CD4-positive, alpha-beta T cell treated with Interleukin-17A for 1 hour (primary cell): ENCODE measurements at places on chromosomes 2 and 18.

- DNase-seq: no peak
These were observed 94.1 kb downstream of the BCL2 start for GRCh38 chr18:63225434-63225833.

DNA sequence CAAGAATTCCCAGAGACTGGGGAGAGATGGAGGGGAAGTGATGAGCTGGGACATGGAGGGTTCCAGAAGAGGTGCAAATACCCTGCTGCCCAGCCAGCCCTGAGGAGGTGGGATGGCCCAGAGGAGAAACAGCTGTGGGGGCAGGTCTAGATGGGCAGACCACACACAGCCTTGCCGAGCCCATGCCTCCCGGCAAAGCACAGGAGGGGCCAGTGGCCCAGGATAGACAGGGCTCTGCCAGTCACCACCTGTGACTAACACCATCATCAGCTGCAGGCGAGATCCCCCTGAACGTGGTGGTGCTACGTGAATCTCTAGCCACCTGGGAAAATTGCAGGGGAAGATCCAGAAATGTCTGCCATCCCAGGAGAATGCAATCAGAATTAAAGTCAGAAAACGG lies 39.4 kb downstream of the SCTR start:
- no peak for DNase-seq

DNA sequence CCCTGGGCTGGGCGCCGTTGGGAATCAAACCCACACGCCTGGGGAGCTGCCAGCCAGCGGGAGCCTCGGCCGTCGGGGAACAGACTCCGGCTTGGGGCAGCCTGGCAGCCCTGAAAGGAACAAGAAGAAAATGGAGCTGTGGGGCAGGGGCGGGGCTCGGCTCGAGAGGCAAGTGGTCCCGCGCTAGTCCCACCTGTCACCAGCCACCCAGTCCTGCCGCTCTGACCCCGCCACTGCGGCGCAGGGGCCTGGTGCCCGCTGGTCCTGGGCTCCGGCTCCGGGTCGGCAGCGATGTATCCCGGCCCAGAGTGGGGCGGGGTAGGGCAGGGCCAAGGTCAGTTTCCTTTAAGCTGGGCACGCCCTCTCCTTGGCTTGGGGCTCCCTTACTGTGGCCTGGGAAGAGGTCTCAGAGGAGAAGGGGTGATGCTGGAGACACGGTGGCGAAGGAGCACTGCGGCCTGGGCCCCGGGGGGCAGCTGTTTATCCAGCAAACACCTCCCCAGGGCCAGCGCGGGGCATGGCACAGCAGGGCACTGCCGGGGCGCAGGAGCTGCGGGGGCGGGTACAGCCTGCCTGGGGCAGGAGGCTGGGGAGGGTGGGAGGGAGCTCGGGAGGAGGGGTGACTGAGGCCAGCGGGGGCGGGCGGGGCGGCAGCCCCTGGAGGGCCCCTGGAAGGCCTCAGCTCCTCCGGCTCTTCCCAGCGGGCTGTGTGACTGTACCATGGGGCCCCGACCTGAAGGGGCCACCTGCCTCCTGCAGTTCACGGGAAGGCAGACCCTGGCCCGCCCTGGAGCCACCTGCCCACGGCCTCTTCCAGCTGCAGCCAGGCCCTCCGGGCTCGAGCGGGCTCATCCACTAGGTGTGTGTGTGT lies 15.6 kb downstream of the ODC1 start:
- DNase-seq: no peak

- DNase-seq: no peak
These were observed 5.7 kb downstream of the SMC6 start for GRCh38 chr2:17747684-17748452.

GRCh38 chr2:16661526-16661925 lies 4.1 kb downstream of the CYRIA start:
- no peak for DNase-seq

DNA sequence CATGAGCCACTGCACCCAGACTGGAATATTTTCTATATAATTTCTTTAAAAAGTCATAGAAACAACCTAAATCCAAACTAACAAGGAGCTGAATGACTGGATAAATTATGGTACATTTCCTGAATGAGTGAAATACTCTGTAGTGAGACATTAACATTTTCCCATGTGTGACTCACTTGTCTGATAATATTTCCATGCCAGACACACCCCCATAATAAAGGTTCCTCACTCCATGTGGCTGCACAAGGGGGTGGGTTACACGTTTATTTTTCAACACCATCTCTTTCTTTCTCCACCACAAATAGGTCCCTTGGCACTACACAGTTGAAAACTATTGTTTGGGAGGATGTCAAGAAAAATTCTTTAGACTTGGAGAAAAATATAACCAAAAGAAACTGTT lies 266.3 kb upstream of the LYPD1 start:
- no peak for DNase-seq

DNA sequence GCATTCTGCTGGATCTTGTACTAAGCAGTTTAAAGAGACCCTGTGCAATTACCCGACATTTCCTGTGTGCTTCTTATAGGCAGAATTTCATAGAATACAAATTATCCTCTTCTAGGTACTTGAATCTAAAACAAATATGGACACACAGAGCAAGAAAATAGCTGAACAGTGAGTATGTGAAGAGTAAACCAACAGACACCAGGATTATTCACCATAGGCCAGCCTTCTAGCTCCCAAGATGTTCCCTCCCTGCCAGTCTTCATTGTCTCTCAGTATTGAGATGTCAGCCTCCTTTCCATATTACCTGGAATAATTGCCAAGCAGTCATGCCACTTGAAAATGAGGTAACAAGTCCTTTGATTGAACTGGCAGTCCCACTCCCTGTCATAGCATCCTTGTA lies 187.1 kb downstream of the PTPRM start:
- DNase-seq: no peak

- no peak for DNase-seq
These were observed 105.0 kb upstream of the ZFP36L2 start for GRCh38 chr2:43331422-43331821.

DNA sequence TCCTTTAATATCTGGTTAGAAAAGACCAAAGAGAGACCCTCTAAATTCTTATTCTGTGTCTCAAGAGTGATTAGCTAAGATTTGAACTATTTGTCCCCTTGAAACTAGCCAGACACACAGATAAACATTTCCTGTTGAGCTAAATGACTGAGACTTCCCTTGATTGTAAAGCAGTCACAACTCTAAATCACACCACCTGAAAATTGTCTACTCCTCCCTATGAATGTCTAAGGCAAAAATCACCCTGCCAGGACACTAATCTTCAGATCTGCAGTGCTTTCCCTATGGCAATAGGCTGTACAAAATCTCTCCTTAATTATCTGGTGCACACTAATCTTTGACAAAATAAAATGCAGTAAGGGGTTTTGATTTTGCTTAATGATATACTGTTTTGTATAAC lies 200.5 kb upstream of the GULP1 start:
- DNase-seq: no peak

DNA sequence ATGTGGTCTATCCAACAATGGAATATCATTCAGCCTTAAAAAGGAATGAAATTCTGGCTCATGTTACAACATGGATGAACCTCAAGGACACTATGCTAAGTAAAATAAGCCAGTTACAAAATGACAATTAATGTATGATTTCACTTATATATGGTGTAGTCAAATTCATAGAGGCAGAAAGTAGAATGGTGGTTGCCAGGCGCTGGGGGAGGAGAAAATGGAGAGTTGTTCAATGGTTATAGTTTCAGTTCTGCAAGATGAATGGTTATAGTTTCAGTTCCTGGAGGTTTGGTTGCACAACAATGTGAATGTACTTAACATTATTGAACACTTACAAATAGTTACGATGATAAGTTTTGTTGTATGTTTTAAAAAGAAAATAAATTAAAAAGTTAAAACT lies 79.2 kb upstream of the IL1R2 start:
- no peak for DNase-seq

DNA sequence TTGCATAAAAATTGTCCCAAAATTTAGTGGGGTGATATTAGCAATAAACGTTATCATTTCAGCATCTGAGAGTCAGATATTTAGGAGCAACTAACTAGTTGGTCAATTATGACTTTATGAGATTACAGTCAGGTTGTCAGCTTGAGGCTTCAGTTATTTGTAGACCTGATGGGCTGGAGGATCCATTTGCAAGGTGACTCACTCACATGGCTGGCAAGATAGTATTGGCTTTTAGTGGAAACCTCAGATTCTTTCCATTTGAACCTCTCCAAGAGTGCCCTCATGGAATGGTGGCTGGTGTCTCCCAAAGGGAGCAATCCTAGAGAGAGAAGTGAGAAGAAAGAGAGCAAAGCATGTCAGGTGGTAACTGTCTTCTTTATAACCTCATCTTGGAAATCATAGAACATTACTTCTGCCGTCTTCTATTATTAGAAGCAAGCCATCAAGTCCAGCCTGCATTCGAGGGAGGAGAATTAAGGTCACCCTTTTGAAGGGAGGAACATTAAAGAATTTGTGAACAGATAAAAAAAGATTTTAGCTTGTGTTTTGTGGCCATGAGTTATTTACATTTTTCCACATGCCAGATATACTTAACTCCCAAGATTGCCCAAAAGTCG lies 92.5 kb downstream of the HAUS1 start:
- DNase-seq: no peak

- no peak for DNase-seq
These were observed 102.3 kb downstream of the SGPP2 start for GRCh38 chr2:222526480-222527277.

- DNase-seq: no peak
These were observed 2.3 kb upstream of the PLEK start for GRCh38 chr2:68362749-68363148.

DNA sequence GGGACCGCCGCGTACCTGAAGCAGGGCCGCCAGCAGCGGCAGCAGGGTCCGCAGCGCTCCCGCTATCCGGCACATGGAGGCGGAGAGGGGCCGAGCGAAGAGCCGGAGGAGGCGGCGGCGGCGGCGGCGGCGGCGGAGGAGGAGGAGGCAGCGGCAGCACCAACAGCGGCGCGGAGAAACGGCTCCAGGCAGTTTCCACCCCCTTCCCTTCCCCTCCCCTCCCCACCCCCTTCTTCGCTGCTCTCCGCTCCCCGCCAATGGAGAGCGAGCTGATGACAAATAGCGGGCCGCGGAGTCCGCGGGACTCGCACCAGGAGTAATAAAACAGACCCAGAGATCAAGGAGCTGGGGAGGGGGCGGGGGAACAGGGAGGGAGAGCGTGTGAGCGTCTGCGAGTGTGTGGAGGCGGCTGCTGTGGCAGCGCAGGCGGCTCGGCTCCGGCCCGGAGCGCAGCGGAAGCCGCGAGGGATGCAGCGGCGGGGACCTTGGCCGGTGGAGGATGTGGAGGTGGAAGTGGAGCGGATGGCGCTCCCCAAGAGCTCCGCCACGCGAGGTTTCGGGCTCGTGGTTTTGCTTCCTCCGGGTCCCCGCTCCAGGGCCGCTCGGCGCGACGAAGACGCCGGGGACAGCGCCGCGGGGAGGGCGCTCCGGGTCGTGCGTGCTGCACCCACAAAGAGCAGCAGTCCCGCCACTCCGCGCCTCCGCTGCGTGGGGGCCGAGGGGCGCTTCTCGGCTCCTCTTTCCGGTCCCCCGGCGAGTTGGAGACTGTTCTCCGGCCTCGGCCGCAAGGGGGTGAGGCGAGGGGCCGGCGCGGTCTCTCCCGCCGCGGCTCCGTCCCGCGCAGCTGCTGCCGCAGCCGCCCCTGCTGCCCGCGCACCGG lies at the start of gene CDH2:
CDH2 (minus strand) TSS at position 183 of the 880 bp plus-strand sequence; CDS start at position 75, 108 bp downstream.
- no peak for DNase-seq

DNA sequence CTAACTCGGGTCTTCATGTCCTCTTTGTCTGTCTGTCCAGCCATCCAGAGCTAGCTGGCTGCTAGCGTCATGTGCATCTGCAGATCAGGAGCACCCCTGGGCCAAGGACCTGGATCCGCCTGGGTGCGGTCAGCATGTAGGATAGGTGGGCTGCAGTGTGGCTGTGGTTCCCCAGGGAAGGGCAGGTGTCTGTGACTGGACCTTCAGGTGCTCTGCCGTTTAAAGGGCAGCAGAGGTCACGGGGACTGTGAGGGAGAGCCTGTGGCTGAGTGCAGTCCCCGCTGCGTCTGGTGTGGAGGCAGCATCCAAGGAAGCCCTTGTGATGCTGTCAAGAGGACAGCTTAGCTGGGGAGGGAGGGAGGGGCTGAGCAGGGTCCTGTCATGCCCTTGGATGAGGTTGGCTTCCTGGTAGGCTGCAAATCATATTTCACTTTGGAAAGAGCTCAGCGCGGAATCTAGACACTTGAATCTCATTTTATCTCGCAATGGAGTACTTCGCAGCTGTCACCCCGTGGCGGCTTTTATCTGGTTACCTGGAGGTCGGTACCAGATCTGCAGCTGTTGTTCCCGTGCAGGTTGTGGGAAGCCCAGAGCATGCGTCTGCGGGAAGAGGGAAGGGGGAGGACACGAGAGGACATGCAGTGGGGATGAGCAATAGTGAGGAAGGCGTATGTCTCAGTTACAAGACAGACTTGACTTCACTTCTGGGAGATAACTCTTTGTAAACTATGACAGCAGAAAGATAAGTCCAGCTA lies 5.9 kb upstream of the RALB start:
- no peak for DNase-seq

- no peak for DNase-seq
These were observed 437.9 kb upstream of the UBE2E3 start for GRCh38 chr2:180542511-180542910.

GRCh38 chr2:205684871-205685313 lies 2.6 kb downstream of the NRP2 start:
- DNase-seq: no peak

- no peak for DNase-seq
These were observed 66.0 kb upstream of the MYCN start for GRCh38 chr2:15874321-15874720.

- no peak for DNase-seq
These were observed 33.0 kb downstream of the PDK1 start for GRCh38 chr2:172588931-172589330.

DNA sequence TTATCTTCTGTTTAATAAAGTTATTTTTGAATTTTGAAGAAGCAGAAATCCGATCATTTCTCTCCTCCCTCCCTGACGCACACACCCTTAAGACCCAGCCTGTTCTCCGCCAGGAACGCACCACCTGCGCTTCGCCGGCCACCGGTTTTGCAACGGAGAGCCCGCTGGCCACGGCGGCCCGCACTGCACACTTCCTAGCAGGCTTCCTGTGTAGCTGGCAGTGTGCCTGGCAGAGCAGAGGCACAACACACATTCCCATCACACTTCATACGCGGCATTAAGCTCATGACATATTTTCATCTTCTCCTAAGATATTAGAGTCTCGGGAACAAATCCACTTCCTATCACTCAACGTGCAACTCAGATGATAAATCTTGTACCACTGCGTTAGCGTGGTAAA lies 148.0 kb downstream of the HDAC4 start:
- DNase-seq: no peak

DNA sequence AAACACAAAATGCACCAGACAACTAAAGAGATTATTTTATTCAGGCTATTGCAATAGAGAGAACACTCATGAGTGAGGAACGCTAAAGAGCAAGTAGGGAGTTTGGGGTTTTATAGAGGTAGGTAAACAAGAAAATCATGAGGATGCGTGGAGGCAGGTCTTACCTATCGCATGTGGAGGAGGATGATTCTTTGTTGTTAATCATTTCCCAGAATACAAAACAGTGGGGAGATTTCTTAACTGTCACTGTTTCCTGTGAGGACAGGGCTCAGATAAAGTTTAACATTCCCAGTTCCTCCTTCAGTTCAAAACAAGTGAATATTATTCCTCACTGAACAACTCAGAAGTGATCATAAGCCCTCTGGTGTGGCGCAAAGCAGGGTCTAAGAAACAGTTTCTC lies 156.1 kb upstream of the MGAT5 start:
- DNase-seq: no peak

GRCh38 chr2:118687698-118688097 lies 159.8 kb downstream of the EN1 start:
- DNase-seq: no peak
